ENCODE measurements at places on chromosomes 3 and 15.

- DNase-seq = no peak
These were observed 27.4 kb downstream of the CALML4 start for GRCh38 chr15:68177742-68178141.

DNA sequence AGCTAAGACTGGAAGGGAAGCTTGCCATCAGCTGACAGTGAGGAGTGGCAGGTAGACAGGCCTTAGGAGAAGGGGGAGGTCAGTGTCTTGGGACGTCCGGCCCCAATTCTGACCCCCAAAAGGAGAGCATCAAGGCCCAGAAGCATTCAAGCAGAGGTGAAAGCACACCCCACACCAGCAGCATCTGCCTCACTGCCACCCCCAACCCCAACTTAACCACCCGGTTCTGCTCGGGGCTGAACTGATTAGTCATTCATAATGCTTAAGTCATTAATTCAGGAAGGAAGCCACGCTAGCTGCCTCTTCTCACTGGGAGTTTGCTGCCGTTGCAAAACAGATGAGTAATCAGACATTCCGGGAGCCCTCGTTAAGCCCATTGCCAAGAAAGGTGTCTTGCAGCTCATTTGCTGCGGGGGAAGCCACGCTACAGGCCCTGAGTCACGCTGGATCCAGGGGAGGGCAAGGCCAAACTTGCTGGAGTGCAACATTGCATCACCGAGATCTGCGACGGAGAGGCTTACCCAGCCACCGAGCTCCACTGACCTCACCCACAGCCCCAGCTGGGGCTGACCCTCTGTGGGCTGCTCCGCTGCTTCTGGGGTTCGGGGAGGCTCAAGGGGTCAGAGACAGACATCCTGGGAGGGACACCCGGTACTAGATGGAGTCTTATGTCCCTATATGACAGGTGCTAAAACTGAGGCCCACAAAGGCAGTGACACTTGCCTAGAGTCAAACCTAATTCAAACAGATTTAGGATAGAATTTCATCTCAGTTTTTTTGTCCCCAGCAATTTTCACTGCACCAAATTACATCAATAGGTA, 46.4 kb upstream of the HES1 start:
- peak; percentile 100 for DNase-seq

DNA sequence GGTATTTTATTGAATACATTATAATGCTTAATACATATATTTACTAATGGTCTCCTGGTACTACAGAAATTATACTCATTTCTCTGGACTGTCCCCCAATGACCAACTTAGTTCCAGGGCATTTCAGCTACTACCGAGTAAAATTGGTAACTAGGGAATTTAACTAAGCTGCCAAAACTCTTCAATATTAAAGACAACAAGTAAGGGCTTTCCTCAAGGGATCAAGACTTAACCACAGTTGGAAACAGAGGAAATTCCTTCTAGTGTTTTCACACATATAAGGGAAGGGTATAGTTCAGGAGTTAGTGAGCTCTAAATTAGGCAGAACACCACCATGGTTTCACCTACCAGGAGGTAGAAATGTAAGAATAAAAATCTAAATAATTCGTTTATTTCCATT, 357.4 kb downstream of the TBL1XR1 start:
- no peak for DNase-seq

- DNase-seq = no peak
These were observed 31.7 kb upstream of the IP6K2 start for GRCh38 chr3:48748754-48749153.

DNA sequence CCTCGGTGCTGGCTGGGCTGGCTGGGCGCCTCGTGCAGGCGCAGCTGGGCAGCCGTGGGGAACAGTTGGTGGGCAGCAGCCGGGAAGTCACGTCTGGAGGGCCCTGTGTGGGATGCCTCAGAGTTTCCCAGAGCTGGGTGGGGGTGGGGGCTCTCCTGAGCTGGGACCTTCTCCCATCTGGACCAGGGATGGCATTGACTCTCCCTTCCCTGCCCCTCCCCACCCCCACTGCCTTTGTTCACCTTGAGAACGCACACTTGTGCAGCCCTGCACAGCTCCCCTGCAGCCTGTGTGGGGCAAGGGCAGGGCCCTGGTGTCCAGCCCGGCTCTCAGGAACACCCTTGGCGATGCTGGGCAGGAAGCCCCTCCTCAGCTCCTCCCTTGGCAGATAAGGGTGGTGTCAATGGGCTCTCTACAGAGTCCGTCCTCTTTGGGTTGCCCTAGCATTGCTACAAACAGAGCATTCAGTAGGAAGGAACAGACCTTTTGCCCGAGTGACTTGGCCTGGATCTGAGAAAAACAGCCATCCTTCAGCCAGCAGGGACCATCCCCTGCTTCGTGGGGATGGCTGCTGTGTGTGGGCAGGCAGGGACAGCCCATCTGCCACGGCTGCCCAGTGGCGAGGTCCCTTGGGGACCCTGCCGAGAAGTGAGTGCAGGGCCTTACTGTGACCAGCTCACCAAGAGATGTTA, 25.5 kb upstream of the KLF13 start:
- no peak for DNase-seq

GRCh38 chr3:178602856-178603255, 66.6 kb downstream of the KCNMB2 start:
- DNase-seq = no peak

DNA sequence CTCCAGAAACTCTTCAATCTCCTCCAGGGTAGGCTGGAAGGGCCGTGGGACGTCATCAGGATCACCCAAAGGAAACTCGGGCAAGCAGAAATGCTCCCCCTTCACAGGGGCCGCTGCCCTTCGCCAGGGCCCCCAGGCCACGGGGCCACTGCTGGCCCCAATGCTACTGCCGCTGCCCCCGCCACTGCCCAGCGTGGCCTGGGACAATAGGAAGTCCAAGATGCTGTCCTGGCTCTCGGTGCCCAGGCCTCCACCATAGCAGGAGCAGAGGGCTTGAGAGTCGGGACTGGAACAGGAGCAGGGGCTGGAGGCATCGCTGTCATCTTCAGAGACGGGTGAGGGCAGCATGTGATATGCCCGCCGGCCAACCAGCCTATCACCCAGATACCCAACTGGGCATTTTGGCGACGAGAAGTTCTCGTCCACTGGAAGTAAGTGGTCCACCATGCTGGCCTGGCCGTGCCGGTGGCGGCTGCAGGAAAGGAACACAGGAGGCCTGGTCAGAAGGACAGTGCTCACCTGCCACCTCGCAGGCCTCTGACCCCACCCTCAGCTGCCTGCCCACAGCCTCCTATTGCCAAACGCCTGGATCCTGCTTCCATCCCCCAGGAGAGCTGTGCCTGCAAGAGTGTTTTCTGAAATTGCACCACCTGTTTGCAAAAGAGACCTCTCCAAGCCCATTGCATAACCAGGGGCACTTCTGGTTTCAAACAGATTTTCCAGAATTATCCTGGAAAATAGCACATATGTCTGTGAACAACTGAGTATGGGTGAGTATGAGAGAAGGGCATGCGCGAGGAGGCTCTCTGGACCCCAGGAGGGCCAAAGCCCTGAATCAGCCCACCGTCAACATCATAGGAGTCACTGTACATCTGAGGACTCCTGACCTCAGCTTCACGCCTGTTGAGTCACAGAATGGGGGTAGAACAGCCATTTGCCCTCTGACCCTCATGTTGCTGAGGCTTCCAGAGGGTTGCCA, 4.4 kb downstream of the KLF15 start:
- DNase-seq = no peak

DNA sequence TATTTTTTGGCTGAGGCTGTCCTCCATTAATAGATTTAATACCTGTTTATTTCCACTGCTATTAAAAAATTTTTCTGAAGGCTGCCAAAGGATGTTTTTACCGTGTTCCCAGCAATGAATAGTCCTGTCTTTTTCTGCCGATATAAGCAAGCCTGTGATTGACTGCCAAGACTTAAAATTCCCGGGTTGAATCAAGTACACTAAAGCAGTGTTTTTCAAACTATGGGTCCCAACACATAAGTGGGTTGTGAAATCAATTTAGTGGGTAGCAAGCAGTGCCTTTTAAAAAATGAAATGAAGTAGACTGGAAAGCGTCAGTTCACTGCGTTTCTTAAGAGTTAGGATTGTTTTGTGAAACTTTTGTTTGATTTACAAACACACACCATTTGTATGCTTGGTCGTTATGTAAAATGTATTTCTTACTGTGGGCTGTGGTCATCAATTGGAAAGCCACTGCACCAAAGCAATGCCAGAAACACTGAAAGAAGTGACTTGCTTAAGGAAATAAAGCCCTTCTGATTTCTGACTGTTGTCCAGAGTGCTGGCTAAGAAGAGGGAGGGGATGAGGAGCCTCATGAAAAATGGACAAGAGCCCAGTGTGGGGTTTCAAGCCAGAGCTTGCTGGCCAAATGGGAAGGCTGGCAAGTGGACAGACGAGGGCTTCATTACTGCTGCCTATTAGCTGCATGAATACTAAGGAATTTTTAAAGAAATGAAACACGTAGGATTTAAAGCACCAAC, 206.0 kb downstream of the THRB start:
- DNase-seq = no peak

GRCh38 chr3:49017229-49017970, 980 bp downstream of the DALRD3 start:
- no peak for DNase-seq

DNA sequence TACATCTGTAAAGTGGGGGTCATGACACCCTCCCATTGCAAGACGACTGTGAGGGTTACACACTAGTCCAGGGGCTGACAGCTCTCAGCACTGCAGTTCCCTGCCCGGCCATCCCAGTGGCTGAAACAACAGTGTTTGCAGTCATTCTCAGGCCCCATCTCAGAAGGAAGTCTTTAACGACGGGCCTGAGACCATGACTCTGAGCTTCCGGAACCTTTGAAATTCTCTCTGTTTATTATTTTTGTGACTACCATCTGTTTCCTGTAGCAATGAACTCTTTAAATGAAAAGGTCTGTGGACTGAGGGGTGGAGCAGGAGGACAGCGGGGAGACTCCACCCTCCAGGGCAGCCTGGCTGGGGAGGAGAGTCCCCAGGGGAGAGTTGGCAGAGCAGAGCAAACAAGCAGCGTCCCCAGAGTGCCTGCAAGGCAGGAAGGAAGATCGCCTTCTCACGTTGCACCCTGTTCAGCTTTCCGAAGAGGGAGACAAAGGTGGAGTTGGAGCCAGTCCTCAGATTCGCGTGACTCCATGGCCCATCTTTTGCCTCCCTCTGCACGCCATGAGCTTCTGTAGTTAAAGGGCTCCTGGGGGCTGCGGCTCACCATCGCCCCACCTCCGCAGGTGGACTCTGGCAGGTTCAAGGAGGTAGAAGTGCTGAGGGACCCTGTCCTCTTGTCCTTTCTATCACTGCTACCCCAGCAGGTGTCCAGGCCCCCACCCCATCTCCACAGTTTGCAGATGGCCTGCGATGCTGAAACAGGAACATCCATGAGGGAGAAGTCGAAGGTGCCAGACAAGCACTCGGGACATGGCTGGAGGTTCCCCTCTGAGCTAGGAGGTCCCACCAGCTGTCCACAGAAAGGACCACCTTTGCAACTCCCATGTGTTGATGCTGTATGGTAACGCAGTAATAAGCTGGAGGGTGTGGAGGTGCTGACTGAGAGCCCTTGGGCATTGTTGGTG, 525.8 kb upstream of the PROK2 start:
- DNase-seq = no peak

GRCh38 chr3:130963444-130963843, 63.2 kb downstream of the ASTE1 start:
- no peak for DNase-seq

GRCh38 chr15:77402740-77403379, 17.0 kb downstream of the PEAK1 start:
- DNase-seq = no peak

DNA sequence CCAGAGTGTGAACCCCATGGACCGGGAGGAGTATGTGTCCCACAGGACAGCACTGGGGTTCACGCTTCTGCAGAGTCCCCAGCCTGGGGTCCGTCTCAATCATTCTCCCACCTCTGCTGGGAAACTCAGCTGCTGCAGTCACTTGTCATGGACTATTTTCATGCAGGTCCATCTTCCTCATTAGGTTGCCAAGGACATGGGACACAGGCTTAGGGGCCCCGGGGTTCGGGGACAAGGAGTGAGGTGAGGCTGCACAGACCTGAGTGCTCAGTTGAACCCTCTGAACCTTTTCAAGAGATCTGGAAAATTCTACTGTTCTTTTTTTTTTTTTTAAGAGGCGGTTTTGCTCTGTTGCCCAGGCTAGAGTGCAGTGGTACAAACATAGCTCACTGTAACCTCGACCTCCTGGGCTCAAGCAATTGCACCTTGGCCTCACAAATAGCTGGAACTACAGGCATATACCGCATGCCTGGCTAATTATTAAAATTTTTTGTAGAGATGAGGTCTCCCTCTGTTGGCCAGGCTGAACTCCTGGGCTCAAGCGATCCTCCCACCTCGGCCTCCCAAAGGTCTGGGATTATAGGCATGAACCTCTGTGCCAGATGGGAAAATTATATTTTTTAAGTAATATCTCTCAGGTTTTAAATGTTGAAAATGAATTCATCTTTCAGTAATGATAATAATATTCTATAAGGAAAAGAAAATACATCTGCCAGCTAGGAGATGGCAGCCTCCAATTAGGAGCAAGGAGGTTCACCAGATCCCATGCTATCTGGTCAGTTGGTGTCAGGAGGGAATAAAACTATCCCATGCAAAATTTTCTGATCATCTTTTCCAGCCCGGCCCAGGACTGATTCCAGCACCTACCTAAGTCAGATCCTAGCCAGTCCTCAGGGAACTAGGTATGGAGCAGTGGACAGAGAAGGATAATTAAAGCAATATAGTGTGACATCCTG, 45.2 kb downstream of the RPN1 start:
- no peak for DNase-seq

GRCh38 chr3:112471596-112472325, 27.5 kb downstream of the BTLA start:
- DNase-seq = no peak

DNA sequence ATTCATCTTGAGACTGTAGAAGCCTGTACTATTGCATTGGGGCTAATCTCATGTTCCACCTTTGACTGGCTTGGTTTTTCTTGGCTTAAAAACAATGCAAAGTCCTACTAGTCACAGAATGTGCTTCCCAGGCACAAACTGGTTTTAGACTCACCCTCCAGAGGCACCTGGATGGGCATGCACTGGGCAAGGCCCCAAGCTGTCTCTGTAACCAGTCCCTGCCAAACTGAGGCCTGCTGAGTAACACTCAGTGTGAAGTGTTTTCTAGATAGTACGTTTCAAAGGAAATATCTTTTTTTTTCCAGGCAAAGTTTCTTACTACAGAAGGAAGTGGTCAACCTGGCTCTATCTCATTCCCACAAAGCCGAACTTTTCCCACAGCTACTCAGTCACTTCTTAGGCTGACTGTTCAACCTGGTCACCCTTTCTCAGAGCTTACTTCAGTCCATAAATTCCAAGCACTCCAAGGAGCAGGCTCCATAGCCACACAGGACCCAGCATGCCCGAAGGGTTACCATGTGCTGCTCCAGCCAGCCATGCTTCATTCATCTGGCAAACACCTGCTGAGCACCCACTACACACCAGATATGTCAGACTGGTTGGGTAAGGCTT, 57.4 kb downstream of the NPTN start:
- no peak for DNase-seq

DNA sequence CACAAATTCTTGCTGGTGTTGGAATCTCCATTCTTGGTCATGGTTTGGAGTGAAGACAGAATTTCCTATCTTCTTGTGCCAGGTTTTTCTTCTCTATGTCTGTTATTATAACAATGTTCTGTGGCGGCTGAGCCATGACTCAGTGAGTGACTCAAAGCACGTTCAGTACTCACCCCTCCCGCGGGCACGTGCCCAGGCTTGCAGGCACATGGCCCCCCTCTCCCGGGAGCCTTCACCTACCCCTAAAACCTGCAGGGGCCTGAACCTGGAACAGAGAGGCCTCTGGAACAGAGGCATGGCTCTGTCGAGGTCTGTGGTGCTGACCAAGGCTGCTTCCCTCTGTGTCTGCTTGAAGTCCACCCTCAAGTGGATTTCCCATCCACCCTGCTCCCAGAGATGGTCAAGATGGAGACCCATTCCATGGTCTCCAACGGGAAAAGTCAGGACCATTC, 27.6 kb downstream of the PLXNB1 start:
- DNase-seq = peak; percentile 44

GRCh38 chr3:111087924-111088469, 16.4 kb downstream of the NECTIN3 start:
- DNase-seq = no peak

Measured in kidney epithelial cell (primary cell).